ENCODE measurements at places on chromosomes 2 and 18. TPM values are rescaled to one million over a fixed set of nuclear protein-coding genes. Genes with fewer than 3 reads are reported as not detected.

MOGAT1 gene
- total RNA-seq: not detected

TMEFF2 gene
- not detected for total RNA-seq

POTEE gene
- total RNA-seq: not detected

TMEM200C gene
- under 0.01 TPM for total RNA-seq

KCNE4 gene
- 4.9 TPM for total RNA-seq

DNPEP gene
- total RNA-seq: 62.9 TPM

ANTXR1 gene
- total RNA-seq: 102 TPM

COBLL1 gene
- total RNA-seq: 79.6 TPM

OSR1 gene
- 5.9 TPM for total RNA-seq

GRCh38 chr2:11129598-11130449 lies 25.4 kb upstream of the SLC66A3 start:
- DNase-seq: no peak

DNA sequence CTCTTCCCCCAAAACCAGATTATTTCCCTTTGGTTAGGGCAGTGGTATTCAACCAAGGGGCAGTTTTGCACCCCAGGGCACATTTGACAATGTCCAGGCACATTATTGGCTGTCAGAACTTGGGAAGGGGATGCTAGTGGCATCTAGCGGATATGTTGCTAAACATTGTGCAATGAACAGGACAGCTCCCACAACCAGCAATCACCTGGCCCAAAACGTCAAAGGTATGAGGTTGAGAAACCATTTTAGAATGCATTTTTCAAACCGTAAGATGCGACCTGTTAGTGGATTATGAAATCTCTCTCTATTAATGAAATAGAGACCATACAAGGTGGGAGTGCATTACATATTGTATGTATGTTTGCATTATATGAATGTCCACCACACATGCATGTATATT lies 54.2 kb downstream of the CD8B2 start:
- DNase-seq: no peak

DNA sequence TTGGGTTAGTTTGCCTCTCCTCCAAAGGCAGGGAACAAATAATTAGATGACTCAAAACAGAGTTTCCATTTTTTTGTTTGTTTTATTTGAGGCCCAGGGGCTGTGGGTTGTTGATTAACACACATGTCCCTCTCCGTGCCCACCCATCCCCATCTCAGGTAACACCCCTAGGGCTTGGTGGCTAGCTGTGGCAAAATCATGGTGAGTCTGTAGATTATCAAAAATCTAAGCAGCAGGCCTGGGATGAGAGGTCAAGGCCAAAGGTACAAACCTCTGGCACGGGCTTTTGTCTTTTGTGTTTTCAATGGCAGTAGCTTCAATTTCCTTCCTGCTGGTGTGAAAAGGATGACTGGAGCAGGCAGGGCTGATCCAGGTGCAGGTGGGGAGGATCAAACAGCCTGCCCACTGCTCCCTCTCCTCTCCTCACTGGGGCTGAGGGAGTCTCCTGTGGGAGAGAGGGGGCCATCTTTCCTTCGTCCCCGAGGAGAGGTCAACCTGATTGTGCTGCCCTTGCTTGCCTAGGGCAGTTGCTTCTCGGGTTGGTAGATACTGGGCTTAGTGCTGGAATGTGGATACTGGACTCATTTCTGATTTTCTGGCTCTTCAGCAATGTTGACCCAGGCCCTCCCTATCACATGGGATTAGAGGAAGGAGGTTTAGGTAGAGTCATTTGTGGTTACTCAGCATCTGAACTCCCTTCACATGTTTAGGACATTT lies 31.9 kb upstream of the EML4 start:
- no peak for DNase-seq

- DNase-seq: no peak
Observed at GRCh38 chr2:54535599-54536195, 79.6 kb downstream of the SPTBN1 start.

GRCh38 chr2:82730811-82731210 lies 1728.3 kb downstream of the SUCLG1 start:
- no peak for DNase-seq

- DNase-seq: no peak
Observed at GRCh38 chr2:98464772-98465310, 20.2 kb downstream of the INPP4A start.

DNA sequence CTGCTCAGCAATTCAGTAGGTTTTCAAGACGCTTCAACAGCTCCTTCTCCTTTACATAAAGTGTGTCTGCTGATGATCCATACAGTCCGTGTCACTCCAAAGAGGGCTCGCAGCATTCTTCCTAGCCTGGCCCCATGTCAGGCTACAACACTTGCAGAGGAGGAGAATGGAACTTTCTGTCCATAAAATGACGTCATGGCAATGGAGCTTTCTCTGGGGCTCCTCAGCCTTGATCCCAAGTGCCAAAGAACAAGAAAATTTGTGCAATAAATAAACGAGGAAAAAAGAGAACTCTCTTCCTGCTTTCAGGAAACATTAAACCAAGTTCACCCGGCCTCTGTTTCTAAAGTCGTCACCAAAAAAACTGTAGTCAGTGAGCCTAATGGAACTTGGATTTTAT lies 199.5 kb upstream of the MEIS1 start:
- no peak for DNase-seq

DNA sequence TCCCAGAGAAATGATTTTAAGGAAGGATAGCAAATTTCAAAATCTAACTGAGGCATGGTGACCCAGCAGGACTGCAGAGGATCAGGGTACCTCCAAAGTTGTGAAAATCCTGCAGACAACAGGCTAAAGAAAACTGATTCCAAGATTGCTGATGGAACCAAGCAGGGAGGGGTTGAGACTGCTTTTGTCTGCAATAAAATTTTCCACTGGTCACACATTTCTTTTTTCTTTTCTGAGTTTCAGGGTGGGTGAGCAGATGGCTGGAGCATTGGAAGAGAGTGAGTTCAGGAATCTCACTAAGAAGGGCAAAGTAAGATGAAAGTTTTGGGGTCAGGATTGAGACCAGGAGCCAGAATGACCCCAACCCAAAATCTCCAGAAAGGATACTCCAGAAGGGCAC lies 321.0 kb downstream of the TNS1 start:
- no peak for DNase-seq

- no peak for DNase-seq
Observed at GRCh38 chr2:142993771-142994170, 116.3 kb downstream of the KYNU start.

GRCh38 chr2:16506366-16506765 lies 159.3 kb downstream of the CYRIA start:
- no peak for DNase-seq

GRCh38 chr2:112317303-112318158 lies 42.1 kb downstream of the ZC3H6 start:
- DNase-seq: no peak

- DNase-seq: no peak
Observed at GRCh38 chr2:120388222-120389035, 42.5 kb downstream of the INHBB start.

- DNase-seq: no peak
Observed at GRCh38 chr2:173578404-173579107, 223.9 kb downstream of the CDCA7 start.

GRCh38 chr2:20224716-20225293 lies at the start of gene SDC1:
TSS of gene SDC1 (minus strand) at chr2:20225130. CDS start at chr2:20224867, 263 bp downstream.
- no peak for DNase-seq
